ENCODE measurements at places on chromosomes 16 and 17.

DNA sequence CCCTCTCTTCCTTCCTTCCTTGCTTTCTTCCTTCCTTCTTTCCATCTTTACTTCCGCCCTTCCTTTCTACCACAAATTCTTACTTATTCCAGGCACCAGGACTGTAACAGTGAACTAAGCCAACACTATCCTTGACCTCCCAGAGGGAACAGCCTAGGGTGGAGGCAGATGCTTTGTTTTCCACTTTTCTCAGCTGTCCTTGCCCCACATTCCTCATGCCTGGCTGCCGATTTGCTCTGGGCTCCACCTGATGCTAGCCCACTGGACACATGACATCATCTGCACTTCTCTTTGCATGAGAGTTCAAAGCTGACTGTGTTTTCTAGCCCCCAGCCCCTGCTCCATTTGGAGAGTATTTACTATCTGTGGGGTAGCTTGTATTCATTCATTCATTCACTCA is 283.0 kb downstream of the MAF start:
- no peak for DNase-seq

DNA sequence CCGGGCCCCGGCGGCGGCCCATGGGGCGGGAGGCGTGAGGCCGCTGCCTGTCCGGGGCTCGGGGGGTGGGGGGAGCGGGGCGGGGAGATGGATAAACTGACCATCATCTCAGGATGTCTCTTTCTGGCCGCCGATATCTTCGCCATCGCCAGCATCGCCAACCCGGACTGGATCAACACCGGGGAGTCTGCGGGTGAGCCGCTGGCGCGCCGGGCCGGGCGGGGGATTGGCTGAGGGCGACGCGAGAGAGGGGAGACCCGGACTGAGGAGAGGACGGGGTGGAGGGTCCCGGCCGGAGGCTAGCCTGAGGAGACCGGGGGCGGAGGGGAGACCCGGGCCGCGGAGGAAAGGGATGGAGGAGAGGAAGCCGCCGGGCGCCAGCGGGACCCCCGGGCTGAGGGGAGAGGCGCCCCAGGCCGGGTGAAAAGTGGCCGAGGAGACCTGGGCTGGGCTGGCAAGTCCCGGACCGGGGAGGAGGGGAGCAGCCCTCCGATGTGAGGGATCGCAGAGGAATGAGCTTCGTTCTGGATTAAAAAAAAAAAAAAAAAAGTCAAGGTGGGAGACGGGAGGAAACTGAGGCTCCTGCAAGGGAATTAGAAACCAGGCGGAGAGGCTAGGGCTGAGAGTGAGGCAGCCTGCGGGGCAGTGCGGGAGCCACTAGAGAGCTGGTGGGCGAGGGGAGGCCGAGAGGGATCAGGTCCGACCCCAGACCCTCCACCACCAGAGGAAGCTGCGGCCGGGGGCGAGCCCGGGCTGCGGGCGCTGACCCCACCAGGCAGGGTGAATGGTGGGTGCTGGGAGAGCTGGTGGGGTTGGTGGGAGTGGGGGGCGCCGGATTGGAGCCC is 526 bp downstream of the MOSMO start:
- no peak for DNase-seq

DNA sequence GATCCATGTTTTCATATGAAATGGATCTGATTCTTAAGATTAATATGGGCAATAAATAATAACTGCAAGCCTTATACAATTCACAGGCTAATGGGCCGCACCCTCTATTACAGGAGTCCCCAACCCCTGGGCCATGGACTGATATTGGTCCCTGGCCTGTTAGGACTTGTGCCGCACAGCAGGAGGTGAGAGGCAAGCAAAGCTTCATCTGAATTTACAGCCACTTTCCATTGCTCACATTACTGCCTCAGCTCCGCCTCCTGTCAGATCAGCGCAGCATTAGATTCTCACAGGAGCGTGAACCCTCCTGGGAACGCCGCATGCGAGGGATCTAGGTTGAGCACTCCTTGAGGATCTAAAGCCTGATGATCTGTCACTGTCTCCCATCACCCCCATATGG is 26.8 kb downstream of the METTL16 start:
- DNase-seq, result no peak

- DNase-seq, result peak; percentile 68
Measured at GRCh38 chr16:29784901-29785500, 5.5 kb upstream of the KIF22 start.

- no peak for DNase-seq
Measured at GRCh38 chr16:49453021-49453420, 79.4 kb downstream of the C16orf78 start.

DNA sequence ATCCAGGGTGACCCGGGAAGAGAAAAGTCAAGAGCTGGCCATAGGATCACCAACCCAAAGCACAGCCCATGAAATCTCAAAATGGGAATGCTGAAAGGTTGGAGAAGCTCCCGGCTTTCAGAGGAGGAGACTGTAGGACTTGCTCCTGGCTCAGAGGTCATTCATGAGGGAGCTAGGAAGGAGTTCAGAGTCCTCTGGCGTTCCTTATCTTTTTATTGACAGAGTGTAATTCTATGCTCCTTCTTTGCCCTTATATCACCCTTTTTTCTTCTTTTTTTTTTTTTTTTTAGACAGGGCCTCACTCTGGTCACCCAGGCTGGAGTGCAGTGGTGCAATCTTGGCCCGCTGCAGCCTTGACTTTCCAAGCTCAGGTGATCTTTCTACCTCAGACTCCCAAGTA is 27.3 kb upstream of the CNOT1 start:
- DNase-seq, result no peak

DNA sequence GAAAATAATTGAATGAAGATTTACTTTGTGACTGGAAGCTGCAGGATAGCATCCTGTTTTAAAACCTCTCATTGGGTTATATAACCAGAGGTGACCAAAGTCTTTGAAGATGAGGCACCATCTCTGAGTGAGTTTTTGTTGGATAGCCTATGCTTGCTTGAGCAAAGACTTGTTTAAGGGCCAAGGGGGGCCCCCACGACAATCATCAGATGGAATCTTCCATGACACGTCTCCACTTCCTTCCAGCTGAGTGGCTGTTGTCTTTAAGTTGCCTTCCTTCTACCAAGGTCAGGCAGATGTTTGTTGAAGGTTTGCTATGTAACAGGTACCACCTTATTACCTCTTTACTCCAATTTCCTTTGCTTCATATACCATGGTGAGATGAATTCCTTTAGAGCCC is 188.8 kb downstream of the PRKCA start:
- no peak for DNase-seq

- no peak for DNase-seq
Measured at GRCh38 chr17:2435181-2435741, 34.4 kb upstream of the MNT start.

DNA sequence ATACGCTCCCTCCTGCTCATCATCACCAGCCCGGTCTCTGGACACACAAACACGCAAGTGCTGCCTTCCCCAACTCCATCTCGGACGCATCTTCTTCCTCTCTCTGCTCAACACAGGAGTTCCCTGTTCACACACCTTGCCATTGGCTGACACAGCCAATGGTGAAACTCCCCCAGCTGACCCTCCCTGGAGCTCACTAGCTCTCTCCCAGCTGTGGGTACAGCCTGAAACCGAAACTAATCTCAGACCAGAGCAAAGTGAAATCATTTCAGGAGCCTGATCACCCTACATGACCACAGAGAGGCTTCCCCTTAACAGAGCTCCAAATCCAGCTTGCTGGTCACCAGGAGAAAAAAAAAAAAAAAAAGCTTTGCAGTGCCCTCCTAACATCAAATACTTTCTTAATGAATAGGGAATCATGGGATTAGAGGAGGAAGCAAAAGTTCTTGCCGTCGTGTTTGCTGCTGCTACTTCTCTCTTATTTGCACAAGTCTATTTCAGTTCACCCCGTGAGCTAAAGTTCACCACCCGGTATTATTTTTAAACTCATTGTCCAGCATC is 8.3 kb downstream of the CUEDC1 start:
- DNase-seq, result no peak

DNA sequence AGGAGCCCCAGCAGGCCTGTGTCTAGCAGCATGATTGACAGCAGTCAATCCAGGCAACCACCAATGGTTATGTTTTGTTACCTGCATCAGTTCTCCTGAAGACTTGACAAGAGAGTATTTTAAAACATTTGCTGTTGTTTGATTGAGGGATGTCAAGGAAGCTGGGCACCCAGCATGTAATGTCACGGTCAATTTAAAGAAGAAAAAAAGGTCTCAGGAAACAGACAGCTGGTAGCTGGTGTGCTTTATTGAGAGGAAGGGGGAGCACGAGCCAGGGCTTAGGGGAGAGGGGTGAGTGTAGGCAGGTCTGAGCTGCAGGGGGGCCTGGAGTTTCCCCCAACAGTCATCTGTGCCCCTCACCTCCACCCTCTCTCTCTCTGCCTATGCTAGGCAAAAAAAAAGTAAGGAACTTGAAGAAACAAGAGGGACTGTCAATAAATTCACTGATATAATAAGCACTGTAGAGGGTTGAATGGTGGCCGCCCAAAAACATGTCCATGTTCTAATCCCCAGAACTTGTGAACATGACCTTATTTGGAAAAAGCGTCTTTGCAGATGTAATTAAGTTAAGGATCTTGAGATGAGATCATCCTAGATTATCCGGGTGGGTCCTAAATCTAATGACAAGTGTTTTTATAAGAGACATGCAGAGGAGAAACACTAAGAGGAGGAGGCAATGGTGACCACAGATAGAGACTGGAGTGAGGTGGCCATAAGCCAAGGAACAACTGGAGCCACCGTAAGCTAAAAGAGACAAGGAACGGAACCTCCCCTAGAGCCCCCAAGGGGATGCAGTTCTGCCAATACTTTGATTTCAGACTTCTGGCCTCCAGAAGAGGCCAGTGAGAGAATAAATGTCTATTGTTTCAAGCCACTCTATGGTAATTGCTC is 14.5 kb downstream of the TSPOAP1 start:
- no peak for DNase-seq

- no peak for DNase-seq
Measured at GRCh38 chr16:13060932-13061331, 159.5 kb downstream of the SHISA9 start.

DNA sequence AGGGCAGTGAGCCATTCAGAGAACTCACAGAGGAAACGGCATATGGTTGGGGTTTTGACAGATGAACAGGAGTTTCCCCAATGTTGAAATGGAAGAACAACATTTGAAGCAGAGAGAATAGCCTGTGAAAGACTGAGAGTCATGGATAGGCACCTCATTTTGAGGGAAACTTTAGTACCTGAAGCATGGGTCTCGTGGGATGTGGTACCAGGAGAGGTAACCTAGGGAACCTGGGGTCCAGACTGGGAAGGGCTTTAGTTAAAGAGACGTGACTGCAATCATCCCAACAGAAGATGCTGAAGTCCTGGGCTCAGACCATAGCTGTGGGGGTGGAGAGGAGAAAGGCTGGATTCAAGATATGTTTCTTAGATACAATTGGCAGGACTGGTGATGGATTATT is 137.8 kb upstream of the CCL2 start:
- no peak for DNase-seq

- no peak for DNase-seq
Measured at GRCh38 chr17:67509390-67510287, 132.6 kb downstream of the PITPNC1 start.

DNA sequence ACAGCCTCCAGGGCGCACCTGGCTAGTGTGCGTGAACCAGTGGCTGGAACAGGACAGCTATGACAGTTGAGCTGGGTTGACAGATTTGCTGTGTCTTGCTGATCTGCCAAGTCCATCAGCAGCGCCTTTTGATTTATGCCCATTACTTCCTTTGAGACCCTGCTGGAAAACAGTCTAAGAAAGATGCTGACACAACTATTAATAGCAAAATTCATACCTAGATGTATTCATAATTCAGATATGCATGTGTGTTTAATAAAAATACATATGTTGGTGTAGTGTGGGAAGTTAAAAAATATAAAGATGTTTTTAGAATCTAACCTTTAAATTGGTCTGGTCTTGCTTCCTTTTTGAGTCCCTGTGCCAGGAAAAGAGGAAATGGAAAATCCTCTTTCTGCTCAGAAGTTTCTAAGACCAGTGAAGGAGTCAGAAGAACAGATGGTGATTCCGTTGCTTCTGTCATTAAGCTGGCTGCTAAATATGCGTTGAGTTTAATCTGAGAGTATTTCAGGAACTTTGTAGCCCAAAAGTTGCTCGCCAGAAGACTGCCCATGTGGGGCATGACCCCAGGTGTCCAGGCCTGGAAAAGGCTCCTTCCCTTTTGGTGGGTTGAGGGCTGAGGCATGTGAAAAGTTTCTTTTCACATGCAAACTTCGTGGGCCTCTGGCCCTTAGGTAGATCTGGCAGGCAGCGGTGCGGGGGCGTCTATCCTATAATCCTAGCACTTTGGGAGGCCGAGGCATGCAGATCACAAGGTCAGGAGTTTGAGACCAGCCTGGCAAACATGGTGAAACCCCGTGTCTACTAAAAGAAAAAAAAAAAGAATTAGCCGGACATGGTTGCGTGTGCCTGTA is 40.0 kb upstream of the ENDOV start:
- no peak for DNase-seq

DNA sequence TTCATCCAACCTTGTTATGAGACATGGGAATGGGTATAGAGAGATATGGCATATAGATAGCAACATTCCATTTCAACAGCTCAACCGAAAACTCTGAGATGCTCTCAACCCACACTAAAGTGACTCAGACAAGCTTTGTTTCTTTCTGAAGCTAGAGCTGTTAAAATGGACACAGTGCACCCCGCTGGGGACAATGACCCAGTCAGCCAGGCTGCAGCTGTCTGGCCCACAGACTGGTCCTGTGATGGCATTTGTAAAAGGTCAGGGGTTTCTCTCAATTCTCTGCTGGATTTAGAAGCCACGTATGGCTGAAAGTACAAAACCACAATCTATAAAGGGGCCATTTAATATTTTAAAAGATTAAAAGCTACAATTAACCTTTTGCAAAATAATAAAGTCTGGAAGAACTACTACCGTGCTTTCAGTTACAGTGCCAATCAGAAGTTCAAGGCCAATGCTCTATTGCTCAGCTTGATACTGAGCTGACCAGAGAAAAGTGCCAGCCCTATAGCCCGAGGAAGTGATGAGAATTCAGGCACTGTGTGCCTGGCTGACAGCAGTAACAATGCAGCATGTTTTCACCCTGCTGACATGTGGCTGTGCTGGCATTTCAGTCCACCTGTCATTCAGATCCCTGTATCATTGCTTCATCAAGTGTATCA is 60.2 kb downstream of the TEX2 start:
- no peak for DNase-seq

GRCh38 chr17:40548491-40548981 is 16.7 kb downstream of the CCR7 start:
- no peak for DNase-seq

DNA sequence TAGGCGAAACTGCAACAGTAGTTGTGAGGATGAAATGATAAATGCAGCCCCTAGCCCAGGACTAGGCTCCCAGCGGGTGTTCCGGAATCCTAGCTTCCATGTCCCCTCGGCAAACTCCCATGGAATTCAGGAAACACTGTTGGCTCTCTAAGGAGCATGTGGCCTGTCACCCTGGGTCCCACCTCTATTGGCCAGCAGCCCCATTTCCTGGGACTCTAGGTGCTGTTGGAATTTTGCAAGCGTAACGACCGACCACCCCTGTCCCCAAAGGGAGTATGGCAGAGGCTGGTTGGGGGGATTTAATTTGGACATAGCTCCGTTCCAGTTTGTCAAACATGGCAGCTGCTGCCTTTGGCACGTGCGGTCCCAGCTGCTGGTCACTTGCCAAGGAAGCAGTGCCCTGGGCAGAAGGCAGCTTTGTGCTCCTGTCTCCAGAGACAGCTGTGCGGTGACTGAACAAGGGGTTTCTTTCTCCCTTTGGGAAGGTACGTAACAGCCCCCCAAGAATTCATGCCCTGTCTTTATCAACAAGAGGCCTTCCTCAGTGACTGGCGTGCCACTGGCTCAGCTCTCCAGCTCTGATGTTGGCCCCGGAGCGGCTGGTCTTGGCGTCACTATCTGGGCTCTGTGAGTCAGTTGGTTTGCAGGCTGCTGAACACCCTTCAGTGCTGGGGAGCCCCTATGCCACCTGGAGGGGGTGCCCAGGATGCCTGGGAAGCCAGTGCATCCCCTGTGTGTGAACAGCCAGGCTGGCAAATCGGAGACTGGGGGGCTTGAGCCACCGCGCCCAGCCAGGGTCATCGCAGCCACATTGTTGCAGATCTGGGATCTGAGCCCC is 235.2 kb upstream of the TNRC6C start:
- no peak for DNase-seq
